ENCODE measurements at places on chromosomes 12 and 14.

DNA sequence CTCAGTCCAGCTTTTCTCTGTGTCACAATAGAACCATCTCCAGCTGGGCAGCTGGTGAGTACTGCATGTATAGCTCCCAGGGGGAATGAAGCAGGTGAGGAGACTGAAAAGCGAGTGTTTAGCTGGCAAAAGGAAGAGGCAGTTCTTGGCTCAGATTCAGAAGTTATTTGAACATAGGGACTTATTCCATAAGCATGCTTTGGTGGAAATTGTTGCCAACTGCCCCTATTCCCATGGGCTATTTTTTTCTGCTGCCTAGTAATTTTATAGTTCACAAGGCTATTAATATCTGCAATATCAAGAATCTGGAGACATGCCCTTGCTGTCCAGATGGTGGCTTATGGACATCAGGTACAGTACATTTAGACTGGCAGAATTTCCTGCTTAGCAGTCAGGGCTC lies 1112.7 kb downstream of the LRFN5 start:
- no peak for DNase-seq

DNA sequence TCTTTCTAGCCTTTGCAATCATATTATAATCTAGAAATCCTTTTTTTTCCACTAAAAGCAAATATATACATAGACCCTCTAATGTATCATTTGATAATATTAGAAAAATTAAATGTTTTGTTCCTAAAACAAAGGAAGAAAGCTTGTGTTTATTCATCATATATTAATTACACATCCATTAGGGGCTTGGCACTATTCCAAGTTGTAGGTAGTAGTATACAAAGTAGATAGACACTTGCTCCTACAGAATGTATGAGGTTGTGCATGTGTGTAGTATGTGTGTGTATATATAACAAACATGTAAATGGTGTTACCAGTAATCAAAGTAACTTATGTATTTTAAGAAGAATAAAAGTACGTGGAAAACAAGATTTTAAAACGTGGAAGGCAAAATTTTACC lies 15.0 kb upstream of the KCNMB4 start:
- no peak for DNase-seq

DNA sequence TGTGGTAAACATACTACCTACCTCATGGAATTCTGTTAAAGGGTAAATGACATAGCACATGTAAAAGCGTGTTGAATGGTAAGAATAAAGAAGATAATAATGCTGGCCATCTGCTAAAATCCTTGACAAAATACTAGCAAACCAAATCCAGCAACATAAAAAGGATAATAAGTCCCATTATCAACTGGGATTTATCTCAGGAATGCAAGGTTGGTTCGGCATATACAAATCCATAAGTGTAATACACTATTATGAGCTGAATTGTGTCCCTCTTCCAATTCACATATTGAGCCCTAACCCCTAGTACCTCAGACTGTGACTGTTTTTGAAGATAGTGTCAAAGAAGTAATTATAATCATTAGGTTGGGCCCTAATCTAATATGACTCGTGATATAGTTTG lies 37.4 kb downstream of the YEATS4 start:
- DNase-seq: no peak

GRCh38 chr12:130965668-130966067 lies 12.0 kb downstream of the ADGRD1 start:
- DNase-seq: no peak

DNA sequence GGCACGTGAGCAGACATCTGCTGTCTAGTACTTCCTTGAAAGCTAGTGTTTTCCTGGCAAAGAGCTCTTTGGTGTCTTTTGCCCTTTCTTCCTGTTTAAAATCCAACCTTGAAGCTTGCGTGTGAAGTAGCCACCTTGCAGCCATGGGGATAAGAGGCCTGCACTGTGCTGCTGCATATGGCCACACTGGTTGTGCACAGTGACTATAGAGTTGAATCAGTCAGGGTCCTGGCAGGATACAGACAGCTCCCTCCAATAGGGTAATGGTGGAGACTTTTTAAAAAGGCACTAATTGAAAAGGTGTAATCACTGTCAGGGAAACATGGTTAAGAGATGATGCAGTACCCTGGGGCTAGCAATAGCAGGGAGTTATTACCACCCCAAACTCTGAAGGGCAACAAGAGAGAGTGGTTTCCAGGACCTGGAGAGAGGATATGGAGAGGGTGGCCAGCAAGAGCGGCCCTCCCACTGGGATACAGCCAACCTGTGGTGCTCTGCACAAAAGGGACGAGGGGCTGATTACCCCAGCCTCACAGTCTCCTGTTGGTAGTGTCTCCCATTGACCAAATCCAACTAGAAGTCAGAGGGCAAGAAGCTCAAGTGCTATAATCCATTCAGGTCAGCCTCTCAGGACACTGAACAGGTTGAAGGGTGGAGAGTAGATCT lies 4.8 kb upstream of the GLT8D2 start:
- no peak for DNase-seq

DNA sequence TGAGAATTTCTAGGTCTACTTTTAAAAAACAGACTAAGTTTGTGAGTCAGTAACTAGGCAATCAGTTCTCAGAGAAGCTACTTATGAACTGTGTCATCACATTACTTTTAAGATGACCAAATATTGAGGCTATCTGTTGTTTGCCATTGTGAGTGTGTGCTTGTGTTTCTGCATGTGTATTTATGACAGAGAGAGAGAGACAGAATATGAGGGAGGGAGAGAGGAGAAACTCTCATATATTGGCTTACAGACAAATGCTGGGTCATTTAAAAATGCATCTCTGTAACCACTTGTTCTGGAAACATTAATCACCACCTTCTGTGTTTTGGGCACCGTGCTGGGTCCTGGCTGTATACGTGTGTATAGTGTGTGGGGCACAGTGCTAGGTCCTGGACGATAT lies 161.5 kb upstream of the FRMD6 start:
- DNase-seq: no peak

- no peak for DNase-seq
Measured at GRCh38 chr12:116880213-116880816, 926 bp downstream of the HRK start.

- DNase-seq: no peak
Measured at GRCh38 chr12:4137015-4137414, 136.5 kb upstream of the CCND2 start.

- no peak for DNase-seq
Measured at GRCh38 chr12:13162904-13163303, 33.6 kb upstream of the EMP1 start.

DNA sequence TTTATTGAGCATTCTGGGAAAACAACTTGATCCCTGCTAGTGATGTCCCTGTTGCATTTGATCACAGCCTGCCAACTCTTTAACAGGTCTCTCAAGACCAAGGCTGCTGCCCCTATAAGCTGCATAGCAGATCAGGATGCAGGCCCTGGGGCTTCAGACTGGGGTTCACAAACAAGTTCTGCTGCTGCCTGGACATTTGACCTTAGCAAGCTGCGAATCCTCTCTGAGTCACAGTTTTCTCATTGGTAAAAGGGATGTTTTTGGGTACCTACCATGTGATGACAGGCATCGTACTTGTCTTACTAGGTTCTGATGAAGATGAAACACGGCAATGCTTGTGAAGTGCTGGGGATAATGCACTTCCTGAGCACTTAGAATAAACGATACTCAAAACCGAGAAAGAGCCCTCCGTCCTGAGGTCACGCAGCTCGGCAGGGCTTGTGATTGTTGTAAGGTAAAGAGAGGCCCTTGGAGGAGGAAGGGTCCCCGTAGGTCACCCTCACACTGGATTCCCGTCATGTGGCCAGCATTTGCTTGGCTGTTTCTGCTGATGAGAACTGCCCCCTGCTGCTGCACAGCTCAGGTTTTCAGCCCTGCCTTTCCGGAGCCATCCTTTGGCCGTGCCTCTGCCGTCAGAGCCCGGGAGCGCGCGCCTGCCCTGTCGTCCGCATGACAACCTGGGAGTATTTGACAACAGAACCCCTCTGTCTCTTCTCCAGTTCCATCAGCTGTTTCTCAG lies 39.1 kb downstream of the TSPAN9 start:
- DNase-seq: no peak

DNA sequence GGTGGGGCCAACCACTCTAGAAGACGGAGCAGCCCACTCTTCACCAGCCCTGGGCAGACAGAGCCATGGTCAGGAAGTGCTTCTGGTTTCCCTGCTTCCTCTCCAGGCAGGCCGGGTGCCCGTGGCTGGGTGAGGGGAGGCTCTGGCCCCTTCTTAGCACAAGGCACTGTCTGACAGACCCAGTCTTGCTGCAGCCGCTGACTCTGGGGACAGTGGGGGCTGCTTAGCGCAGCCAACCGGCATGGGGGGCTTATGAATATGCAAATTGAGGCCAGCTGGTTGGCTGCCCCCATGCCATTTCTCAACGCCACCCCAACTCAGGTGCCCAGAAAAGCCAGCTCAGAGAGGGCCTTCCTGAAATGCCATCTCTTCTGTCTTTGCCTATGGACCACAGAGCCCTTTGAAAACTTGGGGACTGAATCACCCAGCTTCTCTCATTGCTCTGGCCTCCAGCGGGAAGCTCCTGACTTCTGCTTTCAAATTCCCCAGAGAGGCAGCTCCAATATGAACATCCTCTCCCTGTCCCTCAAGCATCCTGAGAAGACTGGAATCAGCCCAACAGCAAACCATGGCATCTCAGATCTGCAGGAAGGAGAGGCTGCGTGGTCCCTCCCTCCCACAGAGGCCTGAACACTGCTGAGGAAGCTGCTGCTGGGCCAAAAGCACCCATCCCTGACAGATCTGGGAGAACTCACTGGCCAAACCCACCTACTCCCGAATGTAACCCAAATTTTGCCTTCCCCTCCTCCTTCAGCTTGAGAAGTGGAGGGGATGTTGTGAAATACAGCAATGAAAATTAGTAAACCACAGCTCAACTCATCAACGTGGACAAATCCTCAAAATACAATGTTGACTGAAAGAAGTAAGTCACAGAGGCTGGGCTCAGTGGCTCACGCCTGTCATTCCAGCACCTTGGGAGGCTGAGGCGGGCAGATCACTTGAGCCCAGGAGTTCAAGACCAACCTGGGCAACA lies at the start of gene PROX2:
PROX2 (minus strand) TSS at position 205 of the 973 bp plus-strand sequence. CDS start 12,311 bp downstream, outside the sequence.
- DNase-seq: no peak

GRCh38 chr14:75268633-75269550 lies 9.7 kb upstream of the FOS start:
- no peak for DNase-seq

- no peak for DNase-seq
Measured at GRCh38 chr14:102225936-102226335, 79.0 kb downstream of the MOK start.

- no peak for DNase-seq
Measured at GRCh38 chr14:39755269-39755878, 323.1 kb upstream of the FBXO33 start.

DNA sequence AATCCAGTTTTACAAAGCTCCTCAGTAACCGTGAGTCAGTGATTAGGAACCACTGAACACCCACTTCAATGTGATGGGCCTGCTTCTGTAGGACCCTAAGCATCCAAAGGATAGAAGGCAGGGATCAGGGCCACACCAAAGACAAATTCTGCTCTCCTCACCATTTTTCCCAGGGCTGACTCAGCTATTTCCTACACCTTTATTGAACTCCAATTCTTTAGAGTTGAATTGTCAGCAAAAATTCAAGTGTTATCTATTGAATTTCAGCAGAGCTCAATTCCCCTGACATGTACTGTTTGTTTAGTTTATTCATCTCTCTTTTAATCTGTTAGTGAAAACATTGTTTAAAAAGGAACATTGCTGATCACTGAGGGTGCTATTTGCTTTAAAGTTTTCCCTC lies 457.7 kb upstream of the TMPO start:
- no peak for DNase-seq

DNA sequence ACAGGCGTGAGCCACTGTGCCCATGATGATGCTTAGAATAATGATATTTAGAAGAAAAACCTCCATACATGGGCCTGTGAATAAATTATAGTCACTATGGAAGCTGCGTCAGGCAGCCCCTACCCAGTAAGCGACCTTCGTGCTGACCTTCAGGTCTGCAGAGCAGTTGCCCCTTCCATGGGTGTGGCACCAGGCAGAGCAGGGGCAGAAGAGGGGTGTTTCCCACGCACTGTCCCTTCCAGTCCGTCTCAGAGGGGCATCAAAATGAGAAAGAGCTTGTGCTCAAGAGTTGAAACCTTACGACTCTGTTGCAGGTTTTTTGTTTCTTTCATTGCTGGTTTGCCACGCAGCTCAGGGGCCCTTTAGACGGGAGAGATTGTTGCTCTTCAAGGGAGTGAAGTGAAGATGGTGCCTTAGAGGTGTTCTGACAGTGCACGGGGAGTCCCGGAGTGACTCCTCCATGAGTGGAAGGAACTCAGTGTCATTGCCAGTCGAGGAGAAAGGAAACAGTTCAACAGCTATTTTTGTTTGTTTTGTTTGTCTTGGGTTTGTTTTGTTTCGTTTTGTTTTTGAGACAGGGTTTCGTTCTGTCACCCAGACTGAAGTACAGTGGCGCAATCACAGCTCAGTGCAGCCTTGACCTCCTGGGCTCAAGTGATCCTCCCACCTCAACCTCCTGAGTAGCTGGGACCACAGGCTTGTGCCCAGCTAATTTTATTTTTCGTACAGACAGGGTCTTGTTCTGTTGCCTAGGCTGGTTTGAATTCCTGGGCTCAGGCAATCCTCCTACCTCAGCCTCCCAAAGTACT lies 13.9 kb downstream of the CKB start:
- DNase-seq: no peak

DNA sequence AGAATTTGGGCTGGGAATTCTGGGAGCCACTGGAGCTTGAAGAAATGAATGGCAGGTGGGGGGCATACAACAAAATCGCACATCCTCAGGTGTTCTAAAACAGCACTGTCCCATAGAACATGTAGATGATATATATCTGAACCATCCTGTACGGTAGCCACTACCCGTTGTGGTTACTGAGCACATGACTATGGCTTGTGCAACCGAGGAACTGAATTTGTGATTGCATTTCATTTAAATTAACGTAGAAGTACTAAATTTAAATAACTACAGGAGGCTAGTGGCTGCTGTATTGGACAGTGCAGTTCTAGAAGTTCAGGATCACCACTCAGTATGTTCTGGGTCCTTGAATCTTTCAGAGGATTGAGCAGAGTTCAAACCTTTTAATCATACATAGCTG lies 172.4 kb downstream of the PHETA1 start:
- no peak for DNase-seq

DNA sequence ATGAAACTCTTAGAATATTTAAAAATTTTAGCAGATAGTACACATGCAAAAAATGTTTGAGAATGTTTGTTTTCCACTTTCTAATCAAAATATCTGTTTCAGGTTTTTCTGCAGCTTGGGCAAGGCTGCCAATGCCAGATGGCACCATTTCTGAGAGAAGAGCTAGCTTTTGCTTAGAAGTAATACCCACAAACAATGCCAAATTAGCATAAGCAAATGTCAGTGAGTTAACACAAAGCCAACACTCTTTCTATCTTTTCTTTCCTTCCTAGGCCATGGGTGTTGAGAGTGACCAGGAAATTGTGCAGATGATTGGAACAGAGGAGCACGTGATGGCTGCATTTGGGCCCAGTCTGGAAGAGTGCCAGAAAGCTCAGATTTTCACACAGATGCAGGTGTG lies 35.2 kb downstream of the POLR3B start:
- no peak for DNase-seq

All from brain microvascular endothelial cell (primary cell).